NCI-H1092 (cell line): ENCODE measurements at places on chromosomes 7 and 10.

GRCh38 chr10:14659626-14660196, 115.0 kb downstream of the FAM107B start:
- no peak for DNase-seq

DNA sequence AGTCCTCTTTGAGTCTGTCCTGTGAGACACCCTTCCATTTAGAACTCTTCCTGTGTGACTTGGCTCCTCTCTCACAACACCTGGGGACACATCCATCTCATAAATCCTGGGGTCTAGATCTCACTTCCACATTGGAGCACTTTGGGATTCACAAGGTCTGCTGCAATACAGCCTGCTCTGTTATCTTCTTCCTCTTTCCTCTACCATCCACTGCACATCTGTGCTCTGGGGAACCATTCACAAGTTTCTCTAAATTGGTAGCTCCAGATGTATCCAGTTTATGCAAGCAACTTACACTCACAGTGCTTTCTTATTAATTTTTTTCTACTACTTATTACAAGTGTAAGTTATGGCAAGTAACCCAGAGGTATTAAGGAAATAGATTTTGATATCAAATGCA, 5.5 kb upstream of the FIGNL1 start:
- DNase-seq = no peak

- DNase-seq = no peak
Observed at GRCh38 chr7:87000344-87000743, 59.1 kb downstream of the ELAPOR2 start.

DNA sequence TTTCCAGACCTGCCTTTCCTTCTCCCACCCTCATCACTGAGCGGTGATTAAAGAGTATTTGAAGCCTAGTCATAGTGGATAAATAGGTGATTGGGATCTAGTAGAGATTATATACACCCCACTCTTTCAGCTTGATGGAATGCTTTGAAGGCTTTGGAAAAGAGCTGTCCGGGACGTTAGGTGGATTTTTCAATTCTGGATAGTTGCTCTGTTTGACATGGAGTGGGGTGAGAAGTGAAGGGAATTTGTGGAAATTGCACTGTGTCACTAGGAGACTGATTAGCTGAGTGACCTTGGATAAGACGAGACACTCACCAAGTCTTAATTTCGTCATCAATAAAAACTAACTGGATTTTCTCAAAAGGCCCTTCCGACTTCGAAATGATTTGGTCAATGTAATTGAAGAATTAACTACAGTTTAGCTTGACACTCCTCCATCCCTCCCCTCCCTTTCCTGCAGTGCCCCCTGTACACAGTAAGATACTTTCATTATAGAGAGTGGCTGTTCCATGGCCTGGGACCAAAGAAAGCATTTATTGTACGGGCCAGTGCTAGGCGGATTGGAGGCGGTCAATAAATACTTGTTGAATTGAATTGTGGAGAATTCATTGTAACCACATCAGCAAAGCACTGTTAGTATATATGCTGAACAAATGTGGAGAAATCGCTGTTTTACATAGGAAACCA, 962 bp downstream of the ZKSCAN1 start:
- no peak for DNase-seq

- no peak for DNase-seq
Observed at GRCh38 chr7:30465811-30466180, 12.8 kb downstream of the NOD1 start.

DNA sequence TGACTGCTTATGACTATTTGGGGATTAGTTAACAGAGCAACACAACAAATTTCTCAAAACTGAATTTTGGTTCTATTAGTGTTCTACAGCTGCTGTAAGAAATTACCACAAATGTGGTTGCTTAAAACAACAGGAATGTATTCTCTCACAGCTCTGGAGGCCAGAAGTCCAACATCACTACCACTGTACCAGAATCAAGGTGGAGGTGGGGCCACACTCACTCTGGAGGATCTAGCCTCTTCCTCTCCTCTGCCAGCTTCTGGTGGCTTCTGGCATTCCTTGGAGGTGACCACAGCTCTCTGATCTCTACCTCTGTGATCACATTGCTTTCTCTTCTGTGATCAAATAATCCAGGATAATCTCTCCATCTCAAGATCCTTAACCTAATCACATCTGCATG, 194.7 kb upstream of the BMPER start:
- no peak for DNase-seq

DNA sequence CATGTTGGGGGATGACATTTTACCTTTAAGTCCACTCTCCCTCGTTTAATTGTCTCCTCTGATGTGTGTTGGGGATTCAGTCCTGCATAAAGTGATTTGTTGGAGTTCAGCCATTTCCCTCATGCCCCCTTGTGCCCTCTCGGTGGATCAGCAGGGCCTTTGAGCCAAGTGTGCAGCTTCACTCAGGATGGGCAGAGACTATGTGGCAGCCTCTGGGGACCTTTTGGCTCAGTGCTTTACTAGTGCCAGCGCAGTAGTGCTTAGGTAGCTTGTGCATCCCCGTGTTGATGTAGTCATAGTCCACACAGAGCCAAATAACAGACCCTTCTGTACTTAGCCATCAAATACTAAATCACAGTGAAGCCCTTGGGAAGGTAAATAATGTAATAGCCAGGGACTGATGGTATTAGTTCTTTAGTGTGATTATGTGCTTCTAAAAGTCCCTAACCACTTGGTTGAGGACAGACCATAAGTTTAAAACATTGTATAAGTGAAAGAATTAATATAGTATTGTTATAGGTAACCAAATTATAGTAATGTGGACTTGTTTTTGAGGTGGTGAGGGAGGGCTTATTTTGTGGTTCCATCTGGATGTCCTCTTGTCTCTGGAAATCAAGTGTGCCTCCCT, 11.4 kb downstream of the BUB3 start:
- DNase-seq = peak; percentile 28

GRCh38 chr7:28596245-28596935, 184.1 kb downstream of the CREB5 start:
- DNase-seq = no peak
